Fibroblast of the aortic adventitia (primary cell): ENCODE measurements at places on chromosomes 6 and 20.

- no peak for DNase-seq
Measured at GRCh38 chr6:162622572-162622971, 105.0 kb downstream of the PRKN start.

GRCh38 chr6:139649128-139649527, 274.7 kb upstream of the CITED2 start:
- no peak for DNase-seq

DNA sequence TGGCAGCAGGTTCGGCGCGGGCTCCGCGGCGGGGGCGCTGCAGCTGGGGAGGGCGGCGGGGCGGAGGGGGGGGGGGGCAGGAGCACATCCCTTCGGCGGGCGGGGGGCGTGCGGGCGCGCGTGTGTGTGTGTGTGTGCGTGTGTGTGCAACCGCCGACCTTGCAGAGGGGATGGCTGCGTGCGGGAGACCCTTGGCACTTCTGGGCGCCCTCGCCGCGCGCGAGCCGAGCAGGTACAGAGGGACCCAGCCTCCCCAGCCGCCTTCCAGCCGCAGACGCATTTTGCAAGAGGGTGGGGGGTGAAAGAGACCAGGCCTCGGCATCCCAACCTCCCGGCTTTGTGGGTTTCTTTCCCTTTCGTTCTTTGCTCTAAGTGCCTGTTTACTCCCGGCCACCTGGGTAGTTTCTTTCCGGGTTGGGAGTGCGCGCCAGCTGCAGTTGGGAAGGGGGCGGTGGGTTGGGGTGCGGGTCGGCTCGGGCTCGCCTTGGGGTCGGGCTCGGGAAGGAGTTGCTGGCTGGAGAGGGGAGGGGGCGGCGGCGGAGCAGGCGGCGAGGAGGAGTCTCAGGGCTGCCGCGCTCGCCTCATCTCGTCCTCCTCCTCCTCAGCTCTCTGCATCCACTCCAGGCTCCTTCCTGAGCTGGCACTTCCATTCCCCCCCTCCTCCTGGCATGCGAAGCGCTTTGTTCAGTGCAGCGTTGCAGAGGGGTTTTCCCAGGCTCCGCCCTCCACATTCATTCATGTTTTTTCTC, 620 bp downstream of the HIVEP1 start:
- DNase-seq = peak; percentile 94

- no peak for DNase-seq
Measured at GRCh38 chr6:90095788-90096187, 200.9 kb downstream of the BACH2 start.

- no peak for DNase-seq
Measured at GRCh38 chr20:57378646-57379262, 12.4 kb upstream of the RBM38 start.

DNA sequence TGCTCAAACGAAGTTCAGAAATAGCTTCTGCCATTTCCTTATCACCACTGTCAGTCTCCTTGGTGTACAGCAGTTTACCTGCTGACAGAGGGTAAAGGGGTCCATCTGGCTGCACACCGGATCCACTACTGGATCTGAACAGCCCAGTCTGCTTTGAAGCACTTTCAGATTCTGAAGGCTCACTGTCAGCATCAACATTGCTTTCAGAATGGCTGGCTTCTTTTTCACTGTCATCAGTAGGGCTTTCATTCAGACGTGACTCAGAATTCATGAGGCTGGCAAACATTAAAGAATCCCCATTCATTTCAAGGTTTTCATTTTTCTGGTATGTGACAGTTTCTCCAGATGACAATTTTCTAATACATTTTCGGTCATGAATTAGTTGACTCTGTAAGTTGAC, 21.0 kb upstream of the PNISR start:
- DNase-seq = no peak

- DNase-seq = no peak
Measured at GRCh38 chr6:83883240-83883639, 23.8 kb downstream of the CYB5R4 start.

GRCh38 chr6:43127877-43128276, 43.2 kb upstream of the SRF start:
- DNase-seq = peak; percentile 63

DNA sequence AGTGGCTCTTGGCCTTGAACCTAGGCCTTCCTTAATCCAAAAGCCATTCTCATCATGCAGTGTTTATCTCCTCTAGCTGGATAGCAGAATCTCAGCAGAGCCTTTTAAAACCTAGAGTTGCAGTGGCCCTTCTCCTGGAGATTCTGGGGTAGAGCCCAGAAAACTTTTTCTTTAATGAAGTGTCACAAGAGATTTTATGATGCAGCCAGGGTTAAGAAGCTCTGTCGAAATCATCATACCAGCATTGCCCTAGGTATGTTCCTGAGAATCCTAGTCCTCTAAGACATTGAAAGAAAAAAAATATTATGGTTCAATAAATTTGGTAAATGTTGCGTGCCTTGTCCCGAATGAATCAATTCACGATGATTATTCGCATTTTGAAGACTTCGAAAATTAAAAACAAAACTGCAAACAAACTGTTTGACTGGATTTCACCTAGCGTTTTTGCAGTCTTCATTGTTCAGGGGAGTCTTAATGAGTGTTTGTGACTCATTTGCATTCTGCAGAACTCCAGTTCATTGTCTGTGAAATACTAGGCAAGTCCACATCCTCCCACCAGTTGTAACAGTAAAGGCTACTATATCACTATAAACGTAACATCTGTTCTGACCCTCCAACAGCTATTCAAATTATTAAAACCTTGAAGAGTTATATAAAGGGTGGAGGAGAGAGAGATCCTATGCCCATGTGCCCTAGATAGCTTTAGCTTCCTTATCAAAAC, 198.6 kb downstream of the UST start:
- DNase-seq = peak; percentile 33

- no peak for DNase-seq
Measured at GRCh38 chr6:82030301-82030700, 217.2 kb downstream of the IBTK start.

DNA sequence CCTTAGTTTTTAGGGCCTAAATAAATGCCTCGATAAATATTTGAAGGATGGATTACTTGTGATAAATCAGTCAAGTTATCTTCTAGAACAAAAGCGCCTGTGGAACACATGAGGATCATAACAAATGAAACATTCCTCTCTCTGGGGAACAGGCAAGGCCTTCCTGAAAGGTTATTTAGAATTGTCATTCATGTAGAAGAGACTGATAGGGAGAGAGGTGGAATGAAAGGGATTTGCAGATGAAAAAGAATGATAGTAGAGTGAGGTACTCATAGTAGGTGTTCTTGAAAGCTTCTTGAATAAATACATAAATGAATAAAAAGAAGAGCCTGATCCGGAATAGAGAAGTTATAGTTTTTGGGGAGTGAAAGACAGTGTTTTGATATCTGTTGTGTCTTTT, 30.5 kb downstream of the TSPYL4 start:
- no peak for DNase-seq

DNA sequence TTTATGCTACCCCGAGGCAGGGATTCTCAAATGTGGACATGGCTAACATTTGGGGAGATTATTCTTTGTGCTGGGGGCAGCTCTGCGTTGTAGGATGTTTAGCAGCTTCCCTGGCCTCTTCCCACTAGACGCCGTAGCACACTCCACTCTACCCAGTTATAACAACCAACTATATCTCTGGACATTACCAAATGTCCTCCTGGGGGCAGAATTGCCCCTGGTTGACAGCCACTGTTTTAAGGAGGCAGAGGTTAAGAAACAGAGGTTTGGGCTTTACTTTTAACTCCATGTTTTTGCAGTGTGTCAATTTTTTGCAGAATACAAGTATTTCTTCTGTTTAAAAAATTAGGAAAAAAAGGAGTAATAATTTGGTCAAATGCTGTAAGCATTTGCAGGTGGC, 56.2 kb upstream of the BMP6 start:
- DNase-seq = no peak

DNA sequence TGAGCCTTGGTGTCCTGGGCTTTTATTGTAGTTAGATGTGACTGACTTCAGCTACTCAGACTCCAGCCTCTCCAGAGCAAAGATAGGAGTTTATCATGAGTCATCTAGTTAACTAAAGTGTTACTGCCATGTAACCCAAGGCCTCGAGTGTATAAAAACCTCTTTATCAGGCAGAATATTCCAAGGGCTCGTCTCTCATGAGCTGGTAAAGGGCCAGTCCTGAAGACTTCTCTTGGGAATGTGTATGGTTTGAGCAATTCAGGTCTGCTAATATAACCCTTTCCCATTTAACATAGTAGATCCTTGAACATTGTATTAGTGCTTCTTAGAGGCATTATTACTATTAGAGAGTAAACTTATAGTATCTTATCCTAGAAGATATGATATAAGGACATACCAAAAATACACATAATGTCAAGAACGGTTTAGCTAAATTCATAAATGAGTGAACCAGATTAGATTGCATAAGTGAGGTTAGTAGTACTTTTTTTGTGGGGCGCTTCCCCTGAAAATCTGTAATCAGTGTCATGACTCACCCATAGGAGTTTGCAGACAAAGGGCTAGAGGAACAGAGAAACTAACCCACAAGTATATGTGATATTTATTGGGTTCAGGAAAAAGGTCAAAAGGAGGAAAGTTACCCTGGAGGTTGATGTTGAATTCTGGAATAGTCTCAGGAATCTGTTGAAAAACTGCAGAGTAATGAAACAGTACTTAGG, 16.0 kb downstream of the DSE start:
- peak; percentile 83 for DNase-seq

GRCh38 chr20:44748005-44748370, 2.3 kb downstream of the KCNK15 start:
- peak; percentile 37 for DNase-seq

- no peak for DNase-seq
Measured at GRCh38 chr6:53947780-53948179, 153.0 kb downstream of the LRRC1 start.

- DNase-seq = no peak
Measured at GRCh38 chr6:38054527-38055202, 235.1 kb downstream of the ZFAND3 start.

DNA sequence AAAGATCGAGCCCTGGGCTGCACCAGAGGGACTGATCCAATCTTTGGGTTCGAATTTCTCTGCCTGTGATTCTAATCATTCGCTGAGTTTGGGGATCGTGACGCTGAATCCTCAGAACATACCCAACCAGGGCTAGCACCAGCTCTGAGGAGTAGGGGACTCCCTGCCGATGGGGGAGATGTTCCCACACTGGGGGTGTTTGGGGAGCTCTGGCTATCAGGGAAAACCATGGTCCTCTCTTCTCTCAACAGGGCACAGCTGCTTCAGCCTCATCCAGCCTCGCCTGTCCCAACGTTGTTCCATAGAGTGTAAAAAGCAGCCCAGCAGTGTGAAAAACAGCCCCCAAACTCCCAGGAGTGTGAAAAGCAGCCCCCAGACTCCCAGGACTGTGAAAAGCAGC, 136.6 kb downstream of the ANKRD60 start:
- DNase-seq = no peak

- no peak for DNase-seq
Measured at GRCh38 chr6:6998194-6998569, 109.6 kb upstream of the RREB1 start.

DNA sequence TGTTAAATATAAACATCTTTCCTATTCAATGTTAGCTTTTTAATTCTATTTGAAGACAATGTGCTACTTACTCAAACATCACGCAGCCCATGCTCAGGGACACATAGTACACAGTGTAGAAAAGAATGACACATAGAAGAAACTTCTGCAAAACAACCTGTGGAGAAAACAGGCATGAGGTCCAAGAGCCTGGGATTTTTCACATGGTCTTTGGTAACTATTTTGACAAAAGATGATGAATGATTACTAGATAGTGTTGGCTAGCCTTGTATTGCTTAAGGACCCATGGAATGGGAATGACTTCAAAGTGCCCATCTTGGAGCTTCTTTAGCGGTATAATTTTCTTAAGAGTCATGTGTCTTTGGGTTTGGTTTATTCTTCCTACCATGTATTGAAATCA, 15.4 kb downstream of the TMEM244 start:
- no peak for DNase-seq

GRCh38 chr6:33875696-33876095, 71.9 kb upstream of the MLN start:
- DNase-seq = no peak

DNA sequence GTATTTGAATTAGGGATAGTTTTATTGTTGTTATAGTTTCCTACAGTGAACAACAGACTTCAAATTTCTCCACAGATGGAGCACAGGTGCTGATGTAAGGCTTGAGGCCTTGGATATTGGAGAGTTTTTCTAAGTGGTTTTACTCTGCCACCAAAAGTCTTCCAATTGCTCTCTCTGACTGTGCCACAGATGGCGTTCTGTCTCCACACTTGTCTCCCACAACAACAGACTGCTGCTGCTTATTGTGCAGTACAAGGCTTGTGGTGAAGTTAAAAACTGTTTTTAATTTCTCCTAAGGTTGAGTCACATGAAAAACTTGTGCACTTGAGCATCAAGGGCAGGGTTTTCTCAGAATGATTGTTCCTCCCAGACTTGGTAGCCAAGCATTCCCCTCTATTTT, 460.9 kb upstream of the KHDRBS2 start:
- DNase-seq = no peak

DNA sequence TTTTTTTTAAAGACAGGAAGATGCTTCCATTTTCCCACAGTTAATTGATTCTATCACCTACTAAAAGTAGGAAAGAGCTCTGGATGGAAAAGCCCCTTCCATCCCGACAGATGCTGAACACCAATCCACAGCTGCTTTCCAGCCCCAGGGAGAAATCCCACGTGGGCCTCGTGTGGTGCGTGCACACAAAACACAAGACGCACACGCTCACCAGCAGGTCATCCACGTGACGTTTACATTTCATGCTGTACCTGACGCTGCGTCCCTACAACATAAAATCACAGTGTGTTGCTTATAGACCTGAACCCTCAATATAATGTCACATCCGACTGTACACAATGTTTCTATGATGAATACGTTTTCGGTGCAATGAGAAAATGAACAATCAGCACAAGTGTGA, 50.2 kb upstream of the DACT2 start:
- no peak for DNase-seq

GRCh38 chr6:114052141-114052540, 81.2 kb upstream of the HDAC2 start:
- DNase-seq = no peak

DNA sequence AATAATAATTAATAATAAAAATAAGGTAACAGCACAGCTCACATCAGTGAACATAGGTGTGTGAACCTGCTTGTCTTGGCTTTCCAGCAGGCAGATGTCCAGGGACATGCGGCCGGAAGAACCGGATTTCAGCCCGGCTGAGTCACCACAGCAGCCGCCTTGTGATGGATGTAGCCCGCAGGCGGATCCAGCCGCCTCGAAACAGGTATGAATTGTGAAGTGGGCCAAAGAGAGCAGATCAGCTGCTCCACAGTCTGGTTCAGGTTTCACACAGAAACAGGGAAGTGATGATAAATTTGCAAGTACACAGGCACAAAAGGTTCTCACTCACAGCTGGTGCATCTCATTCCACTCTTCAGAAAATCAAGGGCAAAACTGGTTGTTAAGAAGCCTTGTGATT, 55.1 kb downstream of the ID4 start:
- DNase-seq = no peak

GRCh38 chr6:169529931-169530751, 171.7 kb downstream of the WDR27 start:
- peak; percentile 88 for DNase-seq
